Large intestine (tissue), 12 donors: ENCODE measurements at places on chromosomes 1 and 21.

GRCh38 chr1:40634901-40635655 lies 30.4 kb downstream of the RIMS3 start:
- no peak for DNase-seq

GRCh38 chr1:212651977-212652376 lies 43.4 kb downstream of the ATF3 start:
- no peak for DNase-seq

GRCh38 chr1:32761936-32762335 lies 55.2 kb downstream of the YARS1 start:
- no peak for DNase-seq

GRCh38 chr1:119008483-119009311 lies 20.6 kb upstream of the TBX15 start:
- no peak for DNase-seq
